NCI-H1436 (cell line): ENCODE measurements at places on chromosomes 3 and 15.

DNA sequence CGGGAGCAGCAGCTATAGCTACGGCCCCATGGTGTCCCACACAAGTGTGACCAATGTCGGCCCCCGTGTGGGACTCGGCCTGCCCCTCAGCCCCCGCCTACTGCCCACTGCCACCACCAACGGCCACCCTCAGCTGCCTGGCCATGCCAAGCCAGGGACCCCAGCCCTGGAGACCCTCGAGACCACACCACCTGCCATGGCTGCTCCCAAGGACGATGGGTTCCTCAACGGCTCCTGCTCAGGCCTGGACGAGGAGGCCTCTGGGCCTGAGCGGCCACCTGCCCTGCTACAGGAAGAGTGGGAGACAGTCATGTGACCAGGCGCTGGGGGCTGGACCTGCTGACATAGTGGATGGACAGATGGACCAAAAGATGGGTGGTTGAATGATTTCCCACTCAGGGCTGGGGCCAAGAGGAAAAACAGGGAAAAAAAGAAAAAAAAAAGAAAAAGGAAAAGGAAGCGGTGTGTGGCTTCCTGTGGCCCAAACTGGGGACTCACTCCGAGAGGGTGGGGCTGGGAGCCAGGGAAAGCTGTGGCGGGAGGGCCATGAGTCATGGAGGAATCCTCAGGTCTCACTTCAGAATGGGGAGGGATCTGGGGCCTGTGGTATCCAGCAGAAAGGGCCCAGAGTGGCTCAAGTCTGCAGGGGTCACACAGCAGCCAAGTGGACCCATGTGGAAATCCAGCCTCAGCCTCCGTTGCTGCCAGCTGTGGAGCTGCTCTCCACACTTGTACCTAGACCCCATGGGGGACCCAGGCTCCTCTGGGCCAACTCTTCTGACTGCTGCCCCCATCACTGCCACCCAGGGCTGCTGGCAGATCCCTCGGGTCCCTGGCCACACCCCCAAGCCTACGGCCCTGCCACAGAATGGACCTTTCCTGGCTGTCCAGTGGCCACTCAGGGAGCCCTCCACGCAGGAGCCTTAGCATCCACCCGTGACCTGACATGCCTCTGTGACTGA is 26.1 kb downstream of the PTH1R start:
- no peak for DNase-seq

GRCh38 chr15:66233487-66234415 is 19.8 kb downstream of the MEGF11 start:
- no peak for DNase-seq

DNA sequence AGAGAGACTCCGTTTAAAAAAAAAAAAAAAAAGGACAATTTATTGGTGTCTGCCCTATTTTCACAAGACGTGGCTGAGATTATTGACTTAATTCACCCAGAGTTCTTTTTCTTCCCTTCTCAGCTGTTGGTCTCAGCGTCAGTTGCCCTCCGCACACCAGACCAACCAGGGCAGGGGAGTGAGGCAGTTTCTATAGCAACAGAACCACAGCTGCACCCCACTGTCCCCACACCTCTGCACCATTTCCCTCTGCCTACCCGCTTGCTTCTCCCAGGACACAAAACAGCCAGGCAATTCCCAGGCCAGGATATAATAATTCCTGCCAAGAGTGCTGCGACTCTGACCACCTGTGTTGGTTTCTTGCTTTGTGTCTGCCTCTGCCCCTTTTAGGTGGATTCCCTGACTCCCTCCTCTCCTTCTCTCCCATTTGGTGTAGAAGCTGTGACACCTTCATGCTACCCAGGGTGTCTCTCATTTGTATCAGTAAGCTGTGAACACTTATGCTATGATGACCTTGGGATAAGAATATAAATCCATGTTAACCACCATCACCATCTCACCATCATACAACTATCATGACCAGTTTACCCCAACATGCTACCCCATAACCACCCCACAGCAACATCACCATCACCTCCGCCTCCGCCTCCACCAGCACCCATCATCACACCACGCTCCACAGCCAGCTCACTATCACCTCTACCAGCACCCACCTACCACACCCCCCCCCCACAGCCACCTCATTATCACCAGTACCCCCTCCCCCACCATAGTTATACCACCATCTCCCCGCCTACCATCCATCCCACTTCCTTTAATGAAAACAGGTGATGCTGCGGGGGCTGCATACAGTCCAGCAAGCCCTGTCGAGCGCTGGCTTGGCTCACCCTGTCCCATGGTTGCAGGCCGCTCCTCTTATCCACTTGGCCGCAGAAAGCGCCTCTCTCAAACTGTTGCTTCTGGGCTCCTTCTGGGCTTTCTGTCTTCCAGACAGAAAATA is 589 bp downstream of the EPB42 start:
- no peak for DNase-seq

DNA sequence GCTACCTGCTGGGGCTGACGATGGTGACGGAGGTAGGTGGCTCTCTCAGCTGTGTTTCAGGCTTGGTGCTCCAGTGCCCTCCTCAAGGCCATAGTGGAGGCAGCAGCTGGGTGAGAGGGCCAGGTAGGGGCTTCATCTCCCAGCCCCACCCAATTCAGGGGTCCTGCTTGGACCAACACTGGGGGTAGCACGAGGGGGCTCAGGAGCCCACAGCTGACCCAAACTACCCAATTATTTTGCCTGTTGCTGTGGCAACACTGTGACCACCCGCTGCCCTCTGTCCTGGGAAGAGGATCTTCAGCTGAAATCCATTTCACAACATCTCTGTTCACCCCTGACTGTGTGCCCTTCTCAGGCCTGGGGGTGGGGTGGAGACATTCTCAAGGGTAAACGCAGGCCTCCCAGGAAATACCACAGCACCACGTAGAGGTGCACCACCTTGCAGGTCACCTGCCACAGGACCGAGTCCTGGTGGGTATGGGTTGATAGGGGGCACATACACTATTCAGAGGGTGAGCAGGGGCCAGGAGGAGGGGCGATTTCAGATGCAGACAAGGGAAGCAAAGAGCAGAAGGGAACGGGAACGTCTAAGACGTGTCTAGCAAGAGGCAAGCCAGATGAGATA is 62.7 kb downstream of the GRIP2 start:
- no peak for DNase-seq

DNA sequence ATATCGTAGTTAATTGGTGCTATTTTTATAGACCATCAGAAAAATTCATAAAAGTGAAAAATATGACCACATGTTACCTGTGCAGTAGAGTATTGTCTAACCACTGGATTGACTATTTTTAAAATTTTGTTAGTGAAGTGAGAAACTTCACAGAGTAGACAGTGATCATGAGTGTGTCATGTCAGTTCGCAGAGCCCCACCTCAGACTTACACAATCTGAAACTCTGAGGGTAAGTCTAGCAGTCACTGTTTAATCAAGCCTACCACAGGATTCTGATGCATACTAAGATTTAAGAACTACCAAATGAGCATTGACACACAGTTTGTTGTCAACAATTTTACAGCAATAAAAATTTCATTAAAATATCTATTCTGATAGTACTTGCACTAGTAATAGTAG is 552.9 kb upstream of the SUCLG2 start:
- no peak for DNase-seq

DNA sequence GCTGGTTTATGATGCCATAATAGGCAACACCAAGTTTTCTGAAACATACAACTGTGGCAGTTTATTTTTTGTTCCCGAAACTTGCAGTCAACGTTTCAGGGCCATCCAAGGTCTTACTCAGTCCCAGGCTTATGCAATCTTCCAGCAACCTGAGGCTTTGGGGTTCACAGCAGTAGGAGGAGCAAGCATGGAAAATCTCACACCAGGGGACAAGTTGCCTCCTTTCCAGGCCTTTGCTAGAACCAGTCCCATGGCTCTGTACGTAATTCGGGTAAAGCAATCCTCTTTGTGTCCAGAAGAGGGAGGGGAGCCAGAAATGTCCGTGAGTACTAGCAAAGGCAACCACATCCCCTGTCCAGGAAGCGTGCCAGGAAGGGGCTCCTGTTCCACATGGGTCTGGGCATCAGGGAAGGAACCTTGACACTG is 4.7 kb upstream of the FAM240A start:
- DNase-seq: no peak
